ENCODE measurements at places on chromosomes 6 and 20. TPM values are rescaled to one million over a fixed set of nuclear protein-coding genes. Genes with fewer than 3 reads are reported as not detected.

Gene AIF1
- total RNA-seq = not detected

Gene MPIG6B
- not detected for total RNA-seq

Gene CTSA
- 93.4 TPM for total RNA-seq

Gene PRRT1
- total RNA-seq = not detected

Gene PAX1
- total RNA-seq = not detected

Gene EGFL8
- 0.96 TPM for total RNA-seq

Gene GPR63
- not detected for total RNA-seq

Gene IMPG1
- 0.29 TPM for total RNA-seq

Gene LHFPL5
- not detected for total RNA-seq

Gene BMP5
- not detected for total RNA-seq

Gene NFYA
- total RNA-seq = 18.8 TPM

Gene PTP4A1
- 35.8 TPM for total RNA-seq

Gene SSTR4
- total RNA-seq = not detected

Gene SLC22A23
- 29.7 TPM for total RNA-seq

Gene SLC22A7
- total RNA-seq = not detected

Gene HCK
- total RNA-seq = 0.33 TPM

Gene STX11
- total RNA-seq = 9.6 TPM

Gene HCRTR2
- not detected for total RNA-seq

Gene OPRM1
- not detected for total RNA-seq

Gene SLC17A3
- total RNA-seq = not detected

Gene ANKRD66
- total RNA-seq = not detected

Gene CNR1
- total RNA-seq = 1.3 TPM

Gene COL12A1
- 19.3 TPM for total RNA-seq

Gene RSPH4A
- 0.19 TPM for total RNA-seq

Gene DACT2
- not detected for total RNA-seq

Gene PIGT
- 63.7 TPM for total RNA-seq

Gene C6orf15
- total RNA-seq = 0.33 TPM

Gene ALDH8A1
- total RNA-seq = 0.48 TPM

Gene ATRN
- total RNA-seq = 42.5 TPM

Gene SNAI1
- 6.5 TPM for total RNA-seq

Gene PGBD1
- 7.8 TPM for total RNA-seq

Gene CAP2
- 0.48 TPM for total RNA-seq

Gene SRMS
- not detected for total RNA-seq

Gene LRFN2
- total RNA-seq = not detected

Gene OR12D3
- total RNA-seq = not detected

Gene OPN5
- total RNA-seq = not detected

Gene ULBP1
- 0.65 TPM for total RNA-seq

Gene SLCO4A1
- 3.1 TPM for total RNA-seq

Gene PLA2G7
- total RNA-seq = 0.19 TPM

Gene GTSF1L
- not detected for total RNA-seq
